Activated naive CD4-positive, alpha-beta T cell (primary cell): ENCODE measurements at places on chromosomes 16 and 17.

DNA sequence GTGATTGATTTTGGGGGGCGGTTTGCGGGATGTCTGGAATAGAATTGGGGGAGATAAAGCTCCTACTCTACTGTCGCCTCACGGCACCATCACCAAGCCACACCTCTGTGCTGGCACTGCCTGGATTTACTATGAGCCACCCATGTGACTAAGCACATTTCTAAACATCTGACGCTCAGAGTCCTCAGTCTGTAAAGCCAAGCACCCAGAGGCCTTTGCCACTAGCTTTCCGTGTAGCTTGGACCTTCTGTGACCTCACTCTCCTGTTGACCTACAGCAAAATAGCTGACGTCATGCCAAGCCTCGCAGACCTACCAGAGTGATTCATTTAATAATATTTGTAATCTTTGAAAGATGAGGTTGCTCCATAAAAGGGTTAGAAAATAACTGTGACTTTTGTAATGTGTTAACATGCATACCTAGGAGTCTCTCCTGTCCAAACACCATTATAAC lies 38.5 kb upstream of the MYOCD start:
- no peak for DNase-seq

DNA sequence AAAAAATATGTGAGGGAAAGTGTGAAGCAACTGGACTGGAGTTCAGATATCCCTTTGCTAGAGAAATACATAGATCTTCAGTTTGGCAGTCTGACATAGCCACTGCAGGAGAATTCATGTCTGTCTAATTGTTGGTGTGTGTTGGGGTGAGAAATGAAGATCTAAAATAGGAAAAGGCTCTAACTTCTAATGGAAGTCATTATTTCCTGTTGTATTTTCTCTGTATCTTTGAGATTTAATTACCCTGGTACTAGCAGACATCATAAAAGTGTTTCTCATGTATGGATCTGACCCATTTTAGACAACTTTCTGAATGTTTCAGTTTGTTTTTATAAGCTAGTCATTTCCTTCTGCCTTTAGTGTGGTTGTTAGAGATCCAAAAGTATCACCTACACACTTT lies 128.3 kb downstream of the NLK start:
- no peak for DNase-seq

DNA sequence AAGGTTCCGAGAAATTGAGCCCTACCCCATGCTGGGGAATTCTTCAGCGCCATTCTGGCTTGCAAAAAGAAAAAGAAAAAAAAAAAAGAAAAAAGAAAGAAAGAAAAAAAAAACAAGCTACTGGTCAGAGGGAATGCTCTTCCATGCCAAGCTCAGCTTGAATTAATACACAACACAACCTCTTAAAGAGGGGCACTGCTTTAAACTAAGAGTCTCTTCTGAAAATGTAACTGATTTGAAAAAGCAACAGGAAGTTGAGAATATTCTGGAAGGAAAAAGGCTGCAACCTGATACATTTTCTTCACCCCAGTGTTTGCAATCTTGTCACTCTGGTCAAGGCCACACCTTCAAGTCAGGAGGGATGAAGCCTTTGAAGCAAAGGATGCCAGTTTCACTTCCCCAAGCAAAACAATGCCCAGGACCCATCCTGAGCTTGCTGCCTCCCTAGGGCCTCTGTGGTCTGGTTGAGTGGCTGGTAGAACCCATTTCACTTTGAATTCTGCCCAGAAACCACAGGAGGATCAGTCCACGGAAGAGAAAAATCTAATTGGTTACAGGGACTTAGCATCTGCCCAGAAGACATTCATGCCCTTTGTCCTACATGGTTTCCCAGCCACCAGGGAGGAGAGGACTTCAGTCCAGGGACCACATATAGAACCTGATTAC lies 389.7 kb downstream of the SOX9 start:
- no peak for DNase-seq

DNA sequence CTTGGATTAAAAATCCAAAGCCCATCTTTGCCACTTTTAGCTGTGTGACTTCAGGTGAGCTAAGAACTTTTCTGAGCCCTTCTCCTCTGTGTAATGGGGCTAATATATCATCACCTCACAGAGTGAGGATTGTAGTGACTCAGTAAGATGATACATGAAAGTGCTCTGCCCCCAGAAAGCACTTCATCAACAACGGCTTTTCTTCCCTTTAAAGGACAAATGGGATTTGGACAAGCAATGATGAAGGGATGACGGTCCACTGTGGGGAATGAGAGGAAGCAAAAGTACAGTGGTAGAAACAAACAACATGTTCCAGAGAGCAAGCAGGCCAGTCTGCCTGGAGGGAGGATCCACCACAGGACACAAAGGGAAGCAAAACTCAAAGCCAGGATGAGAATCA lies 14.3 kb upstream of the TMED6 start:
- DNase-seq = no peak

GRCh38 chr17:6894206-6894528 lies 62.6 kb upstream of the TEKT1 start:
- no peak for DNase-seq

DNA sequence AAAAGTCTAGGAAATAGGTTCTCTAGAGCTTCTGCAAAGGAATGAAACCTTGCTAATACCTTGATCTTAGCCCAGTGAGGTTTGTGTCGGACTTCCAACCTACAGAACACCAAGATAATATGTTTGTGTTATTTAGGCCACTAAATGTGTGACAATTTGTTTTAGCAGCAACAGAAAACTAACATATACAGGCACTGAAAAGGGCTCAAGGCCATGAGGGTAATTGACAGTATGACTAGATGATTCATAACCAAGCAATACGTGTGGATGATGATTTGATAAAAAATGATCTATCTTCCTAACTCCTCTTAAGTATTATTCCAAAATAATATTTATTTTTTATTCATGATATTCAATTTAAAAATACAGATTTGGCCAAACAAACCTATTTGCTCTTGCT lies 27.7 kb upstream of the MED13 start:
- no peak for DNase-seq

DNA sequence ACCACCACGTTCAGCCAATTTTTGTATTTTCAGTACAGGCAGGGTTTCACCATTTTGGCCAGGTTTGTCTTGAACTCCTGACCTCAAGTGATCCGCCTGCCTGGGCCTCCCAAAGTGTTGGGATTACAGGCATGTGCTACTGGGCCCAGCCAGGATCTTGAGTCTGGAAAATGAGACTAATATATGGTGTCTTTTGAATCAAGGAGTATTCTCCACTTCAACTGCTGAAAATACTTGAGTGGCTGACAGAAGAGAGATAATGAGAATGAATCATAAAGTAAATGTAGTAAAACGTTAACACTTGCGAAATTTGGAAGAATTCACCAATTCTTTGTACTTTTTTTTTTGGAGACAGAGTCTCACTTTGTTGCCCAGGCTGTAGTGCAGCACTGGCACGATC lies 16.6 kb downstream of the SMYD4 start:
- no peak for DNase-seq

GRCh38 chr17:622356-622755 lies 92.3 kb downstream of the VPS53 start:
- no peak for DNase-seq

GRCh38 chr17:73232587-73233373 lies 28.9 kb downstream of the CPSF4L start:
- no peak for DNase-seq

GRCh38 chr16:67301080-67301782 lies 21.9 kb downstream of the PLEKHG4 start:
- DNase-seq = no peak

DNA sequence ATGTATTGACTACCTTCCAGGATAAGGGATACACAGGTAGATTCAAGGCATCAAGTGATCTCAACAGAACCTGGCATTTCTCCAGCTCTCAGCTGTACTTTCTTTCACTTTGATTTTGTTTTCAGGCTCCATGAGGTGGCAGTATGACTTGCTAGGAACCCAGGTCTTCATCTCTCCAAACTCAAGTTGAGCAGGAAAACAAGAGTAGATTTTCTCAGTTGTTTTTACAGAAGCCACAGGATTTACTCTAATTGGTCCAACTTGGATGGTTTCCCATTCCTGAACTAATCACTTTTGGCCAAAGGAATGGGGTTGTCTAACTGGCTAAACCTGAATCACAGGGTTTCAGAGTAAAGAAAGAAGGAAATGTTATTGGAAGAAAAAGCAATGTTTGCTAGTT lies 146.6 kb downstream of the TRIM37 start:
- no peak for DNase-seq

DNA sequence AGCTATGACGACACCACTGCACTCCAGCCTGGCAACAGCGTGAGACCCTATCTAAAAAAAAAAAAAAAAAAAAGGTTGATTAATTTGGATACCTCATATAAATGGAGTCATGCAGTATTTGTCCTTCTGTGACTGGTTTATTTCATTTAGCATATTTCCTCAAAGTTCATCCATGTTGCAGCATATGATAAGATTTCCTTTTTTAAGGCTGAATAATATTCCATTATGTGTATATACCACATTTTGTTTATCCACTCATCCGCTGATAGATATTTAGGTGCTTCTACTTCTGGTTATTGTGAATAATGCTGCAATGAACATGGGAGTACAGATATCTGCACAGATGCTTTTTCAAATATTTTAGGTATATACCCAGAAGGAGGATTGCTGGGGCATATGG lies 43.3 kb upstream of the TMC5 start:
- no peak for DNase-seq

GRCh38 chr17:35087731-35088355 lies 24.3 kb upstream of the RFFL start:
- DNase-seq = no peak

DNA sequence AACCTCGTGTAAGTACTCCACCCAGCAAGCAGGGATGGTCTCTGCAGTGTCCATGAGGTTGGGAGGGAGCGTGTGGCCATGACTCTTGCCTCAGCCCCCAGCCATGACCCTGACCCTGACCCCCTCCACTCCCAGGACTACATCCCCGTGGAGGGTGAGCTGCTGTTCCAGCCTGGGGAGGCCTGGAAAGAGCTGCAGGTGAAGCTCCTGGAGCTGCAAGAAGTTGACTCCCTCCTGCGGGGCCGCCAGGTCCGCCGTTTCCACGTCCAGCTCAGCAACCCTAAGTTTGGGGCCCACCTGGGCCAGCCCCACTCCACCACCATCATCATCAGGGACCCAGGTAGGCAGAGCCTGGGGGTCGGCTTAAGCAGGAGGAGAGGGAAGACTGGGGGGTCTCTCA lies 16.3 kb downstream of the GALK1 start:
- DNase-seq = no peak

DNA sequence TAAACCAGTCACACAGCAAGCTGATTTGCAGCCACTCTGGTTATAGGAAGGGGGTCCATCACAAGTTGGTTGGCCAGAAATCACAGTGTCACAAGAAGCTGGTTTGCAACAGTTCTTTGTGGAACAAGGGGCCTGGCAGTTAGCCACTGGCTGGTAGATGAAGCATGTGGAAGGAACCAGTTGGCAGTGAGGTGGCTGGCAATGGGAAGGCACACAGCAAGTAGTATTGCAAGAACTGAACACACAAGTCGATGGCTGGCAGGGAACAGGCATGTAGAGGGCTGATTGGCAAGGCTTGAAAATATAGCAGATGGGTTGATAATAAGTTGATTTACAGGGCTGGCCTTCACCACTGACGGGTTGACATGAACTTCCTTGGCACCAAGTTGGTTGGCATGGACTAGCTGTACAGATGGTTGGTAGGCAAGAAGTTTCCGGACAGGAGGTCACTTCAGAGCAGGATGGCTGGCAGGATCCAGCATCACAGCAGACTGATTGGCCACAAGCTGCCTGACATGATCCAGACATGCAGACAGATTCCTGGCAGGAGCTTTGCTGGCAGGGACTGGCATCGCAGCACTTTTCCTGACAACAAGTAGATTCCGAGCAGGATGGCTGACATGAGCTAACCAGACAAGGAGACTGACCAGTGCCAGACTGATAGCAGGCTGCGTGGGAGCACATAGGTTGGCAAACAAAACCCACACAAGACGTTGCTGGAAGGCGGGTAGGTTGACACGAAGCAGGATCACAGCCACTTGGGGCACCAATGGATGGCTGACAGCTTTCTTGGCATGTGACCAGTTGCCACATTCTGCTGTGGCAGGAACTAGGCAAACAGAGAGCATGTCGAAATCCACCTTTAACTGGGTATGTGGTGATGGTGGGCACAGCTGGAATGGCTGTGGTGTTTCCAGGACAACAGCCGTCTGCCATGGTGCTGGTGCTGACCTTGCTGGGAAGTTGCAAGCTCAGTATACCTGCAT lies at the start of gene KRTAP29-1:
TSS of gene KRTAP29-1 (minus strand) at position 936 of the 986 bp plus-strand sequence. CDS start at position 936, 0 bp downstream.
- DNase-seq = no peak

GRCh38 chr17:19714542-19715411 lies 1.6 kb downstream of the SLC47A2 start:
- DNase-seq = no peak

DNA sequence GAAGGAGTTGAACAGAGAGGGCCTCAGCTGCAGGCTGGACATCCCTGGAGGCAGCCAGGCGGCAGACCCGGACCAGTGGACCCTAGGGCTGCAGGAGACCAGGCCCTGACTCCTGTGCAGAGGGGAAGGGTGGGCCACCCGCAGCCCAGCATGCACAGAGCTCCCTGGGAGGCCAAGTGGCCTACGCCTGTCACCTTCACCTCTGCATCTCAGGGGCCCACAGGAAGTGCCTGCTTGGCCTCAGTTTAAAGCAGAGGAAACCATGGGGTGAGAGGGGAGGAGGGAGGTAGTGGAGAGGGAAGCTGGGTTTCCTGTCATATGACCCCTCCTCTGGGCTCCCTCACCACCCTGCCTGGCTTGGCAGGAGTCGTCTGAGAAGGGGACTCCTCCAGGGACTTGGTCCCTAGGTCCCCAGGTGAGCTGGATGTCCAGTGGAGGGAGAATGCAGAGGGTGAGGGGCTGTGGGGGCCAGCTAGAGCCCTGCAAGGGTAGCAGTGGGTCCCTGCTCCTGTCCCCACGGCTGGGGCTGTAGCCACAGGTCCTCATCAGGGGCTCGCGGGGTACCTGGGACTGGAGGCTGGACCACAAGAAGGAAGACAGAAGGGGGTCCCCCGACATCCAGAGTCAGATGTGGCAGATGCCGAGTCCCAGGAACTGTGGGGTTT lies at the start of gene TMC8:
TSS of gene TMC8 (plus strand) at position 335 of the 665 bp plus-strand sequence. CDS start 818 bp downstream, outside the sequence.
- DNase-seq = no peak

- DNase-seq = no peak
Observed at GRCh38 chr16:58495521-58496331, 4.2 kb upstream of the NDRG4 start.

- no peak for DNase-seq
Observed at GRCh38 chr16:69039333-69039941, 66.0 kb upstream of the HAS3 start.

- no peak for DNase-seq
Observed at GRCh38 chr17:72125742-72126141, 4.9 kb downstream of the SOX9 start.

- no peak for DNase-seq
Observed at GRCh38 chr16:50812876-50813466, 71.1 kb downstream of the CYLD start.

- DNase-seq = no peak
Observed at GRCh38 chr17:78211032-78211431, 3.0 kb upstream of the BIRC5 start.

GRCh38 chr17:45046537-45047125 lies 4.8 kb downstream of the DCAKD start:
- no peak for DNase-seq
